Cardiac septum (tissue), 1 donor: ENCODE measurements at places on chromosomes 6 and 20. TPM values are rescaled to one million over a fixed set of nuclear protein-coding genes. Genes with fewer than 3 reads are reported as not detected.

GRCh38 chr6:157077251-157077650 lies 246.1 kb downstream of the TMEM242 start:
- DNase-seq: no peak

DNA sequence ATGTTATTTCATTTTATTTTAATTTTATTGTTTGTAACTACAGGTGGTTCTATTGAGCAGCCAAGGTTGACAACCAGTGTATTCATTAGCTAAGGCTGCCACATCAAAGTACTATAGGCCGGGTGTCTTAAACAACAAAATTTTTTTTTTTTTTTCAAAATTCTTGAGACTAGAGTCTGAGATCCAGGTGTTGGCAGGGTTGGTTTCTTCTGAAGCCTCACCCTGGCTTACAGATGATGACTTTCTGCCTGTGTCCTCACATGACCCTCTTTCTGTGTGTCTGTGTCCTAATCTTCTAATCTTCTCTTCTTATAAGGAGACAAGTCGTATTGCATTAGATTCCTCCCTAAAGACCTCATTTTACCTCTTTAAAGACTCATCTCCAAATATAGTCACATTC lies 208.4 kb downstream of the MANEA start:
- DNase-seq: no peak

GRCh38 chr6:134888316-134888715 lies 61.6 kb downstream of the ALDH8A1 start:
- no peak for DNase-seq

DNA sequence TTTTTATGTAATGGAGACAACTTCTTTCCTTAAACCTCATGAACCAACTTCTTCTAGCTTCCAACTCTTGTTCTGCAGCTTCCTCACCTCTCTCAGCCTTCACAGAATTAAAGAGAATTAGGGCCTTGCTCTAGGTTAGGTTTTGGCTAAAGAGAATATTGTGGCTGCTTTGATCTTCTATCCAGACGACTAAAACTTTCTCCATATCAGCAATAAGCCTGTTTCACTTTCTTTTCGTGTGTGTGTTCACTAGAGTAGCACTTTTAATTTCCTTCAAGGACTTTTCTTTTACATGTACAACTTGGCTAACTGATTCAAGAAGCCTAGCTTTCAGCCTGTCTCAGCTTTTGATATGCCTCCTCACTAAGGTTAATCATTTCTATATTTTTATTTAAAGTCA lies 596.1 kb upstream of the NRSN1 start:
- no peak for DNase-seq

DNA sequence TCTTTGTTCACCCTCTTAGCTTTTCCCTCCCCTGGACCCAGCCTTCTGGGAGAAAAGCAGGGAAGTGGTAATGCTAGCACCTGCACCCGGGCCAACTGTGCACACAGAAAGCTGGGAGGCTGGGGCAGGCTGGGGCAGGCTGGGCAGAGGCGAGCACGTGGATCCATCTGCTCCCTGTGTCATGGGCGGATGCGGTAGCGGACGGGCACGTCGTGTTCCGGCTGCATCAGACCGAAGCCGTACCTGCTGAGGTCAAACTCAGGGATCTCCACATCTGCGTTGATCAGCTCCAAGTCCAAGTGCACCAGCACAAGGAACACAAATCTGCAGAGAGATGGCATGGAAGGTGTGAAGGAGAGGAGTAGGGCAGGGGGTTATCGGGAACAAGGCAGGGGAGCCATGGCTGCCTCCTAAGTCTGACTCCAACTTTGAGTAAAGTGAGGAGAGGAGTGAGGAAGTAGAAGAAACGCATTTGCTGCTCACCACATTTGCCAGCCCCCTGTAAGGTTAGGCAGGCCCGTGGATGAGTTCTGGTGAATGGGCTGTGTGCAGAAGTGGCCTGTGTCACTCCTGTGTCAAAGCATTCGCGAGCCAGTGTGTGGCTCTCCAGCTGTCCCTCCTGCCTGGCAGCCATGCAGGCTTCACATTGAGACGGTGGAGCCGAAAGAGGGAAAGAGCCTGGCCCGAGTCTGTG lies 25.4 kb upstream of the KCNB1 start:
- DNase-seq: no peak

- no peak for DNase-seq
These were observed 48.2 kb downstream of the APCDD1L start for GRCh38 chr20:58466729-58467571.

DNA sequence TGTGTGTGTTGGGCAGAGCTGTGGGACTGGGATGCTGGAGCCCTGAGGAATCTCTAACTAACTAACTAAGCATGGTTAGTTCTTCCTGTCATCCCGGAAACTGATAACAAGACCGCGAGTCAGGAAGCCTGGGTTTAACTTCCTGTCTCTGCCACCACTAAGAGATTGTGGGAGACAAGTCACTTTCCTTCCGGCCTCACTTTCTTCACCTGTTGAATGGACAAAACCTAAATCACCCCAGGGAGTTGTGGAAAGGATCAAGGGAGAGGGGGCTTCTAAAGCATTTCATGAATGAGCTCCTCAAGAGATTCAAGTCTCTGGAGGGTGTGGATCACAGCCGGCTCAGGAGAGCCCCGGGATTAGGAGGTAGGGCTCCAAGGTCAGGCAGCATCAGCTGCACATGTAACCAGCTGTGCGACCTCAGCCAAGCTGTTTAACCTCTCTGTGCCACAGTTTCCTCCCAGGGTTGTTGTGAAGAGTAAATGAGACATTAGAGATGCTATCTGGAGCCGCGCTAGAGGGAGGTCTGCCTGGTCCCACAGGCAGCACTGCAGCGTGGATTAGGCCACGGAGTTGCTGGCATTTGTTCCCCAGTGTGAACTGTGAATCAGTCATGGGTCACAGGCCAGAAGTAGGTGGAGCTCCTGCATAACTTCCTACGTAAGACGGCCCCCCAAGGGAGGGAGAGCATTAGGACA lies 105.1 kb downstream of the TOX2 start:
- peak; percentile 69 for DNase-seq

GRCh38 chr6:81625216-81625615 lies 127.3 kb downstream of the TENT5A start:
- DNase-seq: no peak

GRCh38 chr20:59425572-59425971 lies 125.2 kb downstream of the EDN3 start:
- no peak for DNase-seq

The CCR6 gene
- not detected for total RNA-seq

DNA sequence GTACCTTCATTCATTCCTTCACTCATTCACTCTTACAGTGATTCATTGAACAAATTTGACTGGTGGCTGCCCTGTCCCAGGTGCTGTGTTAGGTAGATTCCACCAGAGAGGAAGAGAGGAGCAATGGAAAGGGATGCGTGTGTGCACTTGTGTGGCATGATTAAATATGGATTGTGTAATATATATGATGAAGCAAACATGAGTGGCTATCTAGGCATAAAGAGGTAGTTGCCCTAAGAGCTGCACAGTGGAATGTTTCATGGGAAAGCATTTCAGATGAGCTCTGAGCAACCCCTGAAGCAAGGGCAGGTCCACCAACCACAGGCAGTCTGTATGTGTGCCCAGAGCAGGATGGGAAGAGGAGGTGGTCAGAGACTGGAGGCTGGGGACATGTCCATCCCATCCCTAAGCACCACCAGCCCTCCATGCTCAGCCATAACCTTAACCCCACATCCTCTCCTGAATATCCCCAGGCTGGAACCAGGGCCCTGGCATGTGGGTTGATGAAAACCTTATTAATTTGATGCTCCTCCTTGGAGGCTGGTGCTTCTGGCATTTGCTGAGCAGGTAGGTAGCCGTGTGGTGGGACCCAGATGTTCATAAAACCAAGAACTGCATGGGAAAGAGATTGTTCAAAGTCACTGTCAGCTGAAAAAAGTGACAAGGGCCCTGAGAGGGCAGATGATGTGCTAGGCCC lies 226.2 kb downstream of the SYNDIG1 start:
- peak; percentile 51 for DNase-seq

- no peak for DNase-seq
These were observed 64.9 kb downstream of the FNDC1 start for GRCh38 chr6:159234102-159234553.

GRCh38 chr6:147564556-147564955 lies 56.1 kb downstream of the SAMD5 start:
- DNase-seq: no peak

- DNase-seq: no peak
These were observed 125.0 kb downstream of the FYN start for GRCh38 chr6:111748231-111748647.

DNA sequence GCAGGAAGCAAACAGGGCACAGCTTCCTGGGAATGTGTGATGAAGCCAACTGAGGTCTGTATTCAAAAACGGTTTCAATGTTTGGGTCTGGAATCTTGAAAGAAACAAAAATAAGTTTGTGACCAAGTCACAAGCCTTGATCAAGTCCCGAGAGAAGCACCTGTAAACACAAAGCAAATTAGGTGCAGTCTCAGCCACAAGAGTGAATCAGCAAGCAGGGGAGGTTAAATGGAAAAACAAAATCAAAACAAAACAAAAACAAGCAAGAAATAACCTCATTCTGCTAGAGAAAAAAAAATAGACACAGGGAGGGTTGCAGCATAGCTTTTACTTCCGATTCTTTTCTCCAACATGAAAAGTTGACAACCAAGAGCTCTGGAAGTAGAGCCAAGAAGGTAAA lies 201.7 kb downstream of the CLIC5 start:
- no peak for DNase-seq

- DNase-seq: no peak
These were observed 87.1 kb downstream of the CFAP61 start for GRCh38 chr20:20139403-20139802.

GRCh38 chr20:61328911-61329558 lies 77.0 kb downstream of the CDH4 start:
- DNase-seq: no peak

GRCh38 chr6:44169886-44170570 lies 11.4 kb downstream of the CAPN11 start:
- DNase-seq: no peak

GRCh38 chr6:215335-216034 lies 76.8 kb upstream of the DUSP22 start:
- no peak for DNase-seq

DNA sequence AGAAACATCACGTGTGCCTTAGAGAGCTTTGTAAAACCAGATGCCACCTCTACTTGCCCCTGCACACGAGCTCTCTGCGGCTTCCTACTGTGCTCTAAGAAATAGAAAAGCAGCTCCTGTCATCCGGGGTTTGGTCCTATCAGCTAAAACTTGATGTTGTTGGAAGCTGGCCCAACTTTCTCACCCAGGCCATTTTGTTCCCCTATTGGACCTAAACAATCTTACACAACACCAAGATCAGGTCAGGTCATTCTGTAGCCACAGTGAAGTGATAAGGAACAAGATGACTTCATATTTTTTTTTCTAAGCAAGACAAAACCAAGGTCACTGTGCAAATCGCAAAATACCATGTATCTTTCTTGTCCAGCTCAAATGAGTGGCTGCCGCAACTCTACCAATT lies 486.0 kb downstream of the PTPRT start:
- no peak for DNase-seq

The SPDEF gene
- 0.19 TPM for total RNA-seq

GRCh38 chr20:23021541-23021940 lies 13.6 kb upstream of the SSTR4 start:
- peak; percentile 12 for DNase-seq
